Mucosa of gallbladder (tissue), 1 donor: ENCODE measurements at places on chromosomes 4 and X. TPM values are rescaled to one million over a fixed set of nuclear protein-coding genes. Genes with fewer than 3 reads are reported as not detected.

LDOC1 gene
- total RNA-seq, result 32.9 TPM

ARHGAP6 gene
- 12.0 TPM for total RNA-seq

RNF128 gene
- total RNA-seq, result 144 TPM

IL3RA gene
- 3.8 TPM for total RNA-seq

CCDC110 gene
- total RNA-seq, result 0.78 TPM

F9 gene
- total RNA-seq, result 0.55 TPM

TMEM156 gene
- total RNA-seq, result 3.3 TPM

PABPC1L2A gene
- total RNA-seq, result not detected

IQCM gene
- not detected for total RNA-seq
